ENCODE measurements at places on chromosomes 2 and 18.

DNA sequence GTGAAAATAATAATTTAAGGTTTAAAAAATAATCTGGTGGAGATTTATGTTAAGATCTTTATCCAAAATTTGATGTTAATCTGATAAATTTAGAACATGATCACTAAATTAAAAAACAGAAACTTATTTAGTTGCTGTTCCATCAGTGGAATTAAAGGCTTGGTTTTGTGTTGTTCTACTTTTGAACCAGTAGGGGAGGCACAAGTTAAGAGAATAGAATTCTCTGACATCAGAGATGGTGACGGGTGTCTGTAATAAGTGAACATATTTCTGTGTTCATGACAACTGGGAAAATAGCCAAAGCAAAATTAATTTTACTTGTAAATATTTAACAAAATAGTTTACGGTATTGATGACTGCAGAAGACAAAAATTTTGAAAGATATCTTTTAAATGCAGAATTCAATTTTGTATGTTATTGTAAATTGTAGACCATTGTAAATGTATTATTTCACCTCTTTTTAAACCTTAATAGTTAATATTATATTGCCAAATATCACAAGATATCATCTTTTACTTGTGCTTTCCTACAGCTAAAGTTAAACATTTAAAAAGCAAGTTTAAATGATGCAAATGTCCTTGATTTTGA, 106.0 kb downstream of the UBR3 start:
- no peak for DNase-seq

- DNase-seq = no peak
These were observed 55.5 kb downstream of the MARCHF4 start for GRCh38 chr2:216316743-216317142.

- DNase-seq = no peak
These were observed 94.9 kb downstream of the GBX2 start for GRCh38 chr2:236073246-236073645.

DNA sequence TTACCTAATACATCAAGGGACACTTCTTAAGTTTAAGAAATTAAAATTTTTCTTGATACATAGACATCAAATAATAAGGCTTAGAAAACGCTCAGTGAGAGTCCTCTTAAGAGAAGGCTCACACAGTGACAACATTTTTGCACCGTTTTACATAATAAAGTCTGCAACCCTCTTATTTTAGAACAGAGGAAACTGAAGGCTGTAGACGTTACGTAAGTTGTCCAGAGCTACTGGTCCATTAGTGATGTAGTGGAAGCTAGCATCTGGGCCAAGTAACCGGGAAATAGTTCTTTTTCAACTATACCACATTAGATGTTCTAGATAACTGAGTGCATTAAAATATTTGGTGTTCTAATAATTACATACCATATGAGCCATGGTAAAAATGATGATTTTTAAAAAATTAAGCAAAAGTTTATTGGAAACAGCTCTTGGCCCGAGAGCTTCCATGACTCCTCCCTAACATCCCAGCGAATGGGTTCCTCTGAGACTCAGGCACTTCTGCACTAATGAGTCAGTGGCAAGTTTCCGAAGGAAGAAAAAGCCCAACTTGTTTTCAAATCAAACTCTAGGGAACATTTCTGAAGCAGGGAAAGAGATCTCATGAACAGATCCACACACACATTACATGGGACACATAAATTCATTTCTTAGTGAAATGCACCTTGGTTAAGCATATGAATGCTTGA, 232.6 kb upstream of the PXDN start:
- no peak for DNase-seq
